Stimulated activated CD8-positive, alpha-beta memory T cell treated with anti-CD3 and anti-CD28 coated beads, Interleukin-15, amount 100 ng/mL, for 1 hour (primary cell): ENCODE measurements at places on chromosomes 5 and 9.

DNA sequence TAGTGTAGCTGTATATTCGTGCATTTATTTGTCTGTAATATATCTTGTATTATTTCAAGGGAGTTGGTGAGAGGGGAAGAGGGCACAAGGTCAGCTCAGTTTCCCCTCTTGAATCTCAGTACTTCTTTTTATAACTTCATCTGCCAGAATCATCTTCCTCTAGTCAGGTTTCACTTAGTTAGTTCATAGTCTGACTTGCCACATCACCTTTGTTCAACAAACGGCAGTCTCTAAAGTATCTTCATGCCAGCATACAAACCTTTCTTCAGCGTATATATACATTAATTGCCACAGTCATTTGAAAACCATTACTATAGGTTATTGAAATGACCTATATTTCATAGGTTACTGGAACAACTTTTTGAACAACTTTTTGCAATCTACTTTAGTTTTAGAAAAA is 1.6 kb downstream of the ECM2 start:
- DNase-seq, result no peak

DNA sequence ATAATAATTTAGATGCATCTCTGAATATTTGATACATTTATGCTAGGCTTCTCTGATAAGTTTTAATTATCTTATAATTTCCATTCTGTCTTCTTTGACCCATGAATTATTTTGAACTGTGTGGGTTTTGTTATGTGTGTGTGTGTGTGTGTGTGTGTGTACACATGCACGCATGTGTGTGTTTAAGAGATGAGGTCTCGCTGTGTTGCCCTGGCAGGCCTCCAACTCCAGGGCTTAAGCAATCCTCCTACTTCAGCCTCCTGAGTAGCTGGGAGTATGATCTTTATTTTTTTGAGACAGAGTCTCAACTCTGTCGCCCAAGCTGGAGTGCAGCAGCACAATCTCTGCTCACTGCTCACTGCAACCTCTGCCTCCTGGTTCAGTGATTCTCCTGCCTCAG is 75.4 kb downstream of the NDUFAF2 start:
- DNase-seq, result no peak

- DNase-seq, result no peak
Observed at GRCh38 chr5:115531787-115532367, 12.7 kb downstream of the FEM1C start.

DNA sequence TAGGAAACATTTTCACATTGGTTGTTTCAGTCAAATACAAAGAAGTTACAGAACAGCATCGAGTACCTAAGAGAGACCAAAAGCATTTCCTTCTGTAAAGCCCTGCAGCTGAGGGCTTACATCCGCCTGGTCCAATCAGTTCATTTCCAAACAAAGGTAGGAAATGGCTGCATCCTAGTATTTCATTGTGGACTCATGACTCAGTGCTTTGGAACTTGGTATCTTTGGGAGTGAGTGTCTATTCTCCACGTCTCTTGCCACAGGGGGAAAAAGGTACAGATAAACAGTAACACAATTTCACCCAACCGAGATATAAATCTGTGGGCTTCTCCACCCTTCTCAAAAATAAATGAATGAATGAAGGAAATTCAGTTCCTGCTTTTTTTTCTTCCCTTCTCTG is 75.4 kb downstream of the NFIB start:
- DNase-seq, result no peak

- DNase-seq, result no peak
Observed at GRCh38 chr5:35171991-35172390, 58.3 kb downstream of the PRLR start.

DNA sequence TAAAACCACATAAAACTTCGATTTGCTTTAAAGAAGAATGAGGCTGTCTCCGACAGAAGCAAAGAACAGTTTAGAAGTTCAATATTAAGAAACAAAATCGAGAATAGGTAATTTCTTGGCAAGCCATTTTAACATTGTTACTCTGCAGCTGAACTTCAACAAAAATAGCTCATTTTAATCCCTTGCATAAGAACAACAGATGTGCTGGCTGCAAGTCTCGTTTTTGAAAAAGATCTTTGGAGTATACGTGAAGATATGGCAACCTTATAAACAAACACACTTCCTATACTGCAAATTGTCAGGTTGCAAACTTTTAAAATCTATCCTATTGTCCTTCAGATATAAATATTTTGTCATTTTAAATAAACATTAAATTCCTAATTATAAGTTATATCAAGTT is 71.5 kb downstream of the FBN2 start:
- no peak for DNase-seq

DNA sequence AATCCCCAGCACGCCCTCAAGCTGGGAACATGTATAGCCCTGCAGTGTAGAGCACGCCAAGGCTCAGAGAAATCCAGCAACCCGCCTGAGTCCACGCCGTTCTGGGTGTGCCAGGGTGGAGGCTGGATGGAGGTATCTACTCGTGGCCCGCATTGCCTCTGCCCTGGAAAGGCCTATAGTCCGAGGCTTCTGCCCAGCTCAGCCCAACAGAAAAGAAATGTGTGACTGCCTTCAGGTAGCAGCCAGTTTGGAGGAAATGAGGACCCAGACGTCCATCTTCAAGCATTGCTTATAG is 18.2 kb downstream of the S1PR3 start:
- no peak for DNase-seq

DNA sequence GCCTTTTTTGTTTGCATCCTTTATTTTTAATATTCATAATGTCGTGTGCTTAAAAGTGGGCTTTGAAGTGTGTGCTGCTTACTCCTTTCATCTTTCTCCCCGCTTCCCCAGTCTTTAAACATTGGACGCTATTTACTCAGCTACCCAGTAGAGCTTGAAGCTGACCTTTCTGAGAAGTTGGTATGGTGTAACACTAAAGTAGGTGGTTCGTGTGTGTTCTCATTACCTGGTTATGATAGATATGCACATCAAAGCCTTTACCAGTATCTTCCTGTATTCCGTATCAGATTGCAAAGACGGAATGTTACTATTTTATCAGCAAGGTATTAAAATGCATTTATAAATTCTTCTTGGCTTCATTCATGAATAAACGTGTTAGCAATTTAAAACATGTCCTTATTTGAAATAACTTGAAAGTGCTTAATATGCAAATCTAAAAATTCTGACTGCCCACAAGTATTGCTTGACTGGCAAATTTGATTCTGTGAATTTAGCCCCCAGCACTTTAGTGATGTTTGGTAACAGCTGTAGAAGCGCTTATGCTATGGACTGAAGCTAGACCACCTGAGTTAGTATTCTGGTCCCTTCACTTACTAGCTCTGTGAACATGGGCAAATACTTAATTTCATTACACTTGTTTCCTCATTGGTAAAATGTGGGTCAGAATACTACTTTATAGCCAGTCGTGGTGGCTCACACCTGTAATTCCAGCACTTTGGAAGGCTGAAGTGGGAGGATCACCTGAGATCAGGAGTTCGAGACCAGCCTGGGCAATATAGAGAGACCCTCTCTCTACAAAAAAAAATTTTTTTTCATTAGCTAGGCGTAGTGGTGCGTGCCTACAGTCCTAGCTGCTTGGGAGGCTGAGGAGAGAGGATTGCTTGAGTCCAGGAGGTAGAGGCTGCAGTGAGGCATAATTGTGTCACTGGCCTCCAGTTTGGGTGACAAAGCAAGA is 1.7 kb downstream of the RRAGA start:
- no peak for DNase-seq
